ENCODE measurements at places on chromosomes 16 and 17.

GRCh38 chr17:27402943-27403342 is 53.3 kb upstream of the KSR1 start:
- no peak for DNase-seq

DNA sequence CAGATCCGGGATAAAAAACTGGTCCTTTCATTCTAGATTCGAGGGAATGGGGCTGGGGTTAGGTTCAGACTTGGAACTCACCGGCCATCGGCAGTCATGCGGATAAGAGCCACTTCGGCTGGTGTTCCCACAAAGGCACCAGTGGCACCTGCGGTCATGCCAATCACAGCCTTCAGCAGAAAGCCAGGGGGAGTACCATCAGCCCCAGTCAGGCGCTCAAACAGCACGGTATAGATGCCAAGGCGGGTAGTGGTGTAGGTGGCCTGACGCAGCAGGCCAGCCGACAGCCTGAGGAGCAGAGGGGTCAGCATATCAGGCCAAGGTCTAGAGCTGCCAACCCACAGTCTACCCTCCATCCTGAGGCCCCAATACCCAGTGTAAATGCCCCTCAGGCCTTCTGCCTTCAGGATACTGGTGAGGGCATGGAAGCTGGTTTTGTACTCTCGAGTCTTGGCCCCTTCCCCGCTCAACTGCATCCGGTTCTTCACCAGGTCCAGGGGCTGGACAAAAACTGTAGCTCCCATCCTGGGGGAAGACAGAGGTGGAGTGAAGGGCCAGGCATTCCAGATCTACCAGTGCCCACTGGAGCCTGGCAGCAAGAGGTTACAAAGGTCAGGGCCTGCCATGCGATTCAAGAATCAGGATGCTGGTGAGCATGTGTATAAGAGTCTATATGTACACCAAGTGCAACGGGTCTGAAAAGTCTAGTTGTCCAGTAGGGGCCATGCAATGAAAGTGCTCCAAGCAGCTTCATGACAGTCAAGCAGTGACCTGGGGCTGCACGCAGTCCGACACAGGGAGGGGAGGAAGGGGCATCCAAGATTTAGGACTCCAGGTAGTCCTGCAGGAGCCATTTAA is 929 bp downstream of the SLC25A11 start:
- DNase-seq: no peak

- DNase-seq: no peak
These were observed 19.0 kb downstream of the EEF2K start for GRCh38 chr16:22225060-22225459.

DNA sequence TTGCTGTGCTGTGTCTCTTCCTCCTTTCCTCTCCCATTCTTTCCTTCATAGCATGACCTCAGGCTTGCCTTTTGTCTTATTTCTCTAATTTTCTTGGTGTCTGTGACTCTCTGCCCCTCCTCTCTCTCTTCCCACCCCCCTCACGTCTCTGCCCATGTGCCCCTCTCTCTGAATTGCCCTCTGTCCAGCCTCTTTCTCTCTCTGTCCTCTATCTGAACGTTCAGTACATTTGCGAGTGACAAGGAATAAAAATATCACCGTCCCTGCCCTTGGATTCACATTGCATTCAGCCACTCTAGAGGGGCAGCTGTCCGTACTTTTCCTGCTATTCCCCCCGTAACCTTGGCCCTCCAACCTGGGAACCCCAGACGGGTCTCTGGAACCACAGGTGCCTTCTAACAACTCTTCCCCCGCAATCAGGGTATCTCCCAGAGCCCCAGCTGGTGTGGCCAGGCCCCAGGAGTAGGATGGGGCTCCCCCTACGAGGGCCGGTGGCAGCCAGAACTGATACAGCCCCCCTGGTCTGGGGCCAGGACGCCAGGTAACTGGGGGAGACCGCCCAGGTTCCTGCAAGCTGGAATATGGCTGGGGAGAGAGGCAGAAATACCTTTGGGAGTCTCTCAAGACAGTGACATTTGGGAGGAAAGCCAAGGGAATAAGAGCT is 1.8 kb downstream of the KIF1C start:
- DNase-seq: no peak

DNA sequence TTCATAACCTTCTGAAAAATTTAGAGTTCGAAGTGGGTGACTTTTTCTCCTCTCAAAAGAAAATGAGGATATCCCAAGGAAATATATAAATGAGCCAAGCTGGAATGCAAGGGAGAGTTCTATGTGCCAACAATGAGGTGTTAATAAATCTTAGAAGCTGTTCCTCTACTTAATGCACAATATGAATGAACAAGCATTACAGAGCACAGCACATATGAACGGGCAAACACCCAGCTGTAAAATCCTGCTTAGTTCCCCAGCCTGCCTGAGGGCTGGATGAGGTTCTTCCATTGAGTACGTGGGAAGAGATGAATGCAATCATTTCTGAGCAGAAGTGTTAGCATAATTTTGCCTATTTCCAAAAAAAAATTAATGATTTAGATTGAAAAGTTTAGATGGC is 58.1 kb downstream of the WDR59 start:
- DNase-seq: no peak

- DNase-seq: peak; percentile 86
These were observed 2.0 kb downstream of the CORO7 start for GRCh38 chr16:4414187-4414917.

- DNase-seq: peak; percentile 24
These were observed 19.9 kb downstream of the ZNF200 start for GRCh38 chr16:3214904-3215600.

- no peak for DNase-seq
These were observed 85.9 kb upstream of the FOXF1 start for GRCh38 chr16:86424398-86424797.

- no peak for DNase-seq
These were observed 3.6 kb downstream of the ZNF48 start for GRCh38 chr16:30398661-30399434.

- no peak for DNase-seq
These were observed at the start of gene PLEKHH3 for GRCh38 chr17:42676424-42677011. TSS of gene PLEKHH3 (minus strand) at chr17:42676994. CDS start at chr17:42676563, 431 bp downstream.

- no peak for DNase-seq
These were observed 219.2 kb upstream of the CDH5 start for GRCh38 chr16:66147291-66147690.

GRCh38 chr16:87947356-87948118 is 3.7 kb upstream of the BANP start:
- no peak for DNase-seq

GRCh38 chr16:73707863-73708262 is 588.8 kb upstream of the PSMD7 start:
- no peak for DNase-seq

DNA sequence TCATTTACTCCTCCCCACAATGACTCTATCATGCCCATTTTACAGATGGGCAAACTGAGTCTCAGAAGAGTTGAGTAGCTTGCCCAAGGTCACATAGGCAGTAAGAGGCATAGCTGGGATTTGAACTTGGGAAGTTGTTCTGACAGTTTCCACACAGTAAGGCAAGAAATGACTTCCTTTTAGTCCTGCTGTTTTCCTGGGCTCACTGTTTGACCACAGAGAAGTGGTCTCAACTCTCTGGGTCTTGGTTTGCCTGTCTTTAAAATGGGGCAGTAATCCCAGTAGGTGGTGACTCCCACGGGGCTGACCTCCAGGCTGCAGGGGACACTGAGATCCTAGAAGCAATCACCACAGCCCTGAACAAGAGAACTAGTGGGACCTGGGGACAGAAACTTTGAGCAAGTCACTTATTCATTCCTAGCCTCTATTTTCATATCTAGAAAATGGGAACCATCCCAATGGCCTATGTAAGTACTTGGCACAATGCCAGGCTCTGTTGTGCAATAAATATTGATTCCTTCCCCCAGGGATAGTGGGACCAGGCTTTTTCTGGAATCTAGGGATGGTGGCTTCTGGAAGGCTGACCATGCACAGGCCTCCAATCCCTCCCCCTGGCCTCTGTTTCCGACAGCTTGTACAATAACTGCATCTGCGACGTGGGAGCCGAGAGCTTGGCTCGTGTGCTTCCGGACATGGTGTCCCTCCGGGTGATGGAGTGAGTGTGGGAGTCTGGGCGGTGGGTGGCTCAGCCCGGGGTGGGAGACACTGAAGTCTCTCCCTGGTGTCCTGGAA is 20.5 kb downstream of the DEXI start:
- DNase-seq: no peak

DNA sequence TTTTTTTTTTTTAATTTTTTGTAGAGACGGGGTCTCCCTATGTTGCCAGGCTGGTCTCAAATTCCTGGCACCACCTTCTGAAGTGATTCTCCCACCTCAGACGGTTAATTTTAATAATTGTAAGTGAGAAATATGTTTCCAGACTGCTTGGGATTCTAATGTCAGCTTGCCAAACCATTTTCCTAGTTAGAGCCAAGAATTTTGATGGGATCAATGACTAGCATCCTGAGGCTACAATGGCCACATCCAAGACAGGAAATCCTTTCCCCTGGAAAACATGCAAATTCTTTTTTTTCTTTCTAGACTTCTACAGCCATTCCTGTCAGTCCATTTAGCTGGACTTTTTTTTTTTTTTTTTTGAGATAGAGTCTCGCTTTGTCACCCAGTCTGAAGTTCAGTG is 32.6 kb downstream of the IGF2BP1 start:
- no peak for DNase-seq

DNA sequence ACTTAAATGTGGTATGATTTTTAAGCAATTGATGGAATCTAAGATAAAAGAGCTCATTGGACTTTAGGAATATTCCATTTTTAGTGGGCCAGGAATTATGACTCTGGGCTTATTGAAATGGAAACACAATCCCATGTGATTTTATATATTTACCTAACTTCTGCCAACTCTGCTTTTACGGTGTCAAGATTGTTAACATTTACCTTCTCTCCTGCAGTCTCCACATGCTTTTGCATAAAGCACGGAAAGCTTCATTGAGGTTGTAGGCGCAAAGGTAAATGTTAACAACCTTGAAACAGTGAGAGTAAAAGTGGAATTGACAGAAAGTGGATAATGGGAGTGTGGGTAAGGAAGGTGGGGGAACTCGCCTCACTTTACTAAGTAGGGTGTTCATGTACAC is 468.1 kb downstream of the PMP22 start:
- no peak for DNase-seq

GRCh38 chr17:74552037-74552436 is 6.1 kb upstream of the CD300C start:
- no peak for DNase-seq

GRCh38 chr16:73847090-73847489 is 449.5 kb upstream of the PSMD7 start:
- DNase-seq: no peak

- DNase-seq: no peak
These were observed 111.1 kb downstream of the OR1D5 start for GRCh38 chr17:2952174-2952845.

DNA sequence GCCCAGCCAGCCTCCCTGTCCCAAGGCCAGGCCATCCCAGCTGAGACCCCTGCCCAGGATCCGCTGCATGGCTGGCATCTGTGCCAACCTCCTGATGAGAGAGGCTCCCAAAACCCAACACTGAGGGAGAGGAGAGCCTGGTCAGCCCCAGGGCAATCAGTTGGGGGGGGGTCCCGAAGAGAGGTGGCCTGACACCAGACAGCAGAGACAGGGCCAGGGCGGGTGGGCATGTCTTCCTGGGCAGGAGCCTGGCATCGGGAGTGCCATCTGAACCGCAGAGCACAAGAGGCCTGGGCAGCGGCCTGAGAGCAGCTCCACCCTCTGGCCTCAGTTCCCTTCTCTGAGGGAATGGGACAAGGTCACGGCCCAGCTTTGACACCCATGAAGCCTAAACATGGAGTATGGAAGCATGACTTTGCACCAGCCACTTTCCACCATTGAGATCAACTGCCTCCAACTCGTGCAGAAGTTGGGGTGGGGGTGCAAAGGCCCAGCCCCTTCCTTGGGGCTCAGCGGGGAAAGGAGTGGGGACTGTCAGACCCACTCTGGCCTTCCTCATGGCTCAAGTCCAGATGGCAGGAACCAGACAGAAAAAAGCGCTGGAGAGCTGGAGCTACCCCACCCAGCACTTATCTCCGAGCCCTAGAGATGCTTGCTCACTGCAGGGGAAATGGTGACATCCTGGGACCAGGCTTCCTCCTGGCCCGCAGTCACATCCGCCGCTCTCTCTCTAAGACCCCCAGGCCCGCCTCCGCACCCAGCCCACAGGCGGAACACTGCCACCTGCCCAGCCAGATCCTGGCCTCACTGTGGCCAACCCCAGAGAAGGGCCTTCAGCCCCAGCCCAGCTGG is 9.7 kb downstream of the RHBDF2 start:
- no peak for DNase-seq

DNA sequence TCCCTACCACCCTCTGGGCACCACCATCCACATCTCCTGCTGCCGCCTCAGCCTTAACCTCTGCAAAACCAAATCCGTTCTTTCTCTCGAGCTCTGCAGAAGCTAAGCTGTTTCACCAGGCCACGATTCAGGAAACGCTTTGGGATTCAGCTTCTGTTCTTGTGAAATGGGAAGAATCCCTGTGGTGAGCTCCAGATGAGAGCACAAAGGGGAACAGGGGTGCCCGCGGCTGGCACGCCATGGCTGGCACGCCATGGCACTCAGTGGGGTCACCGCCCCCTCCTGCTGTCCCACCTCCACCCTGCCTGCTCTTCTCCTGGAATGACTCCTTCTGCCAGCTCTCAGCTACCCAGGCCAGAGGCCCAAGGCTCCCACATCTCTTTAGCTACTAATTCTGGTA is 5.7 kb downstream of the QPRT start:
- no peak for DNase-seq

GRCh38 chr17:82743344-82744219 is 8.2 kb downstream of the FN3K start:
- no peak for DNase-seq

- no peak for DNase-seq
These were observed 84.5 kb downstream of the SOX9 start for GRCh38 chr17:72205357-72205756.

GRCh38 chr16:17270111-17270510 is 200.6 kb downstream of the XYLT1 start:
- no peak for DNase-seq
